ENCODE measurements at places on chromosomes 6 and 20. TPM values are rescaled to one million over a fixed set of nuclear protein-coding genes. Genes with fewer than 3 reads are reported as not detected.

The BNIP5 gene
- not detected for total RNA-seq

The ASXL1 gene
- 32.1 TPM for total RNA-seq

The CLPSL1 gene
- total RNA-seq, result not detected

The RAB5IF gene
- total RNA-seq, result 275 TPM

The EGFL8 gene
- total RNA-seq, result 1.7 TPM

The TCP11 gene
- not detected for total RNA-seq
